ENCODE measurements at places on chromosomes 1 and 21. TPM values are rescaled to one million over a fixed set of nuclear protein-coding genes. Genes with fewer than 3 reads are reported as not detected.

The RSPH1 gene
- 30.1 TPM for total RNA-seq

The ASTN1 gene
- 3.6 TPM for total RNA-seq

The KIF1B gene
- total RNA-seq = 64.0 TPM

The UCHL5 gene
- 26.0 TPM for total RNA-seq

The C1orf87 gene
- 10.4 TPM for total RNA-seq

The KCNC4 gene
- total RNA-seq = 3.8 TPM

The SH2D1B gene
- total RNA-seq = 1.5 TPM

DNA sequence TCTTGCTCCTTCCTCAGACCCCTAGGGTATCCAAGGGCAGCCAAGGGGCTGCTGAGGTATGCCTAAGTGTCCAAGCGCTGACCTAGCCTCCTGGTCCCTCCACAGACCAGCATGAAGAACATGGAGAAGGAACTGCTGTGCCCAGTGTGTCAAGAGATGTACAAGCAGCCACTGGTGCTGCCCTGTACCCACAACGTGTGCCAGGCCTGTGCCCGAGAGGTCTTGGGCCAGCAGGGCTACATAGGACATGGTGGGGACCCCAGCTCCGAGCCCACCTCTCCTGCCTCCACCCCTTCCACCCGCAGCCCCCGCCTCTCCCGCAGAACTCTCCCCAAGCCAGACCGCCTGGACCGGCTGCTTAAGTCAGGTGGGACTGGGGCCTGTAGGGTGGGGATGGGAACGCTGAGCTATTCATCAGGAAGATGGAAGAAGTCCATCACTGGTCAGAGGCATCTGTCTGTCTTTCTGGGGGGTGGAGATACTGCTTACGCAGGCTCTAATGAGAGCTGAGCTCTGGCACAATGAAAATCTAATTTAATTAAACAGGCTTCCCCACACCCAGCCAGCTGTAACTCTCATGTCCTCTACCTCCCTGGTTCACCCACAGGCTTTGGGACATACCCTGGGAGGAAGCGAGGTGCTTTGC, 1.8 kb downstream of the TRIM46 start:
- H3K4me1 ChIP-seq = peaks cover 3% of the 10 kb centered on the region
- no peak for DNase-seq
- peaks cover 3% of the 10 kb centered on the region for H3K36me3 ChIP-seq
- no peak overlapping the region for H3K27ac ChIP-seq
- no peak overlapping the region for H3K4me3 ChIP-seq
- H3K27me3 ChIP-seq = no peaks in the 10 kb centered on the region

DNA sequence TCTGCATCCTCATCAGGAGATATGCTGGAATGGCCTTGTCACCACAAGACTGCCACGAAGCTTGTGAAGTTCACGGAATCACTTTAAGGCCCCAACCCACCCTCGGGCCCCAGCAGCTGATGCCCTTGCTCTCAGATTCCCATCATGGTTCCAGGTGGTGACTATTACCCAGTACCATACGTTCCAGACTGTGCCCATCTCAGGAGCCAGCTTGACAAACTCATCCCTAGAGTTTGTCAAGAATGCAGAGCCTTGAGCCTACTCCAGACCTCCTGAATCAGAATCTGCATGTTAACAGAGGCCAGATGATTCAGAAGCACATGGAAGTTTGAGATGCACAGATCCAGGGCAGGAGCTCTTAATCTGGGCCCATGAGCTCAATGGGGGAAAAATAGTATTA, 53.9 kb upstream of the RBM15 start:
- no peak overlapping the region for H3K4me3 ChIP-seq
- no peak overlapping the region for H3K27ac ChIP-seq
- no peak for DNase-seq

DNA sequence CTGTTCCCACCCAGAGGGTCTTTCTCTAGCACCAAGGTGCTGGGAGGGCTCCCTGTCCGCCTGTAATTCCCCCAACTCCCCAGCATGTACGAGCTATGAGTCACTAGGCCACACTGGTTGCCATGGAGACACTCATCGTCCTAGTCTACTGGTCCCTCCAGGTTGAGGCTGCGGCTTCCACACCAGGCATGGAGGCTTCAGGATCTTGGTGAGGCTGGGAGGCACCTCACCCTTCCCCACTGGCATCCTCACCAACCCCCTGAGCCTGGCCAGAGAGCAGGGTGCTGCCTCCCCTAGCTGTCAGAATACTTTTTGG, 75.6 kb upstream of the KAZN start:
- no peak overlapping the region for H3K4me3 ChIP-seq
- H3K27me3 ChIP-seq = no peaks in the 10 kb centered on the region
- no peak overlapping the region for H3K27ac ChIP-seq

- no peak overlapping the region for H3K27ac ChIP-seq
- no peak for DNase-seq
- H3K36me3 ChIP-seq = no peaks in the 10 kb centered on the region
- H3K4me1 ChIP-seq = no peaks in the 10 kb centered on the region
- H3K27me3 ChIP-seq = peaks cover 2% of the 10 kb centered on the region
Observed at GRCh38 chr1:202708456-202709275, 1.6 kb downstream of the SYT2 start.

GRCh38 chr1:56453016-56453415, 126.3 kb downstream of the PLPP3 start:
- H3K4me3 ChIP-seq = no peak overlapping the region
- DNase-seq = no peak
- H3K4me1 ChIP-seq = peaks cover 16% of the 10 kb centered on the region
- no peaks in the 10 kb centered on the region for H3K27me3 ChIP-seq

All from lung (tissue), 17 donors.